ENCODE measurements at places on chromosomes 3 and 15.

DNA sequence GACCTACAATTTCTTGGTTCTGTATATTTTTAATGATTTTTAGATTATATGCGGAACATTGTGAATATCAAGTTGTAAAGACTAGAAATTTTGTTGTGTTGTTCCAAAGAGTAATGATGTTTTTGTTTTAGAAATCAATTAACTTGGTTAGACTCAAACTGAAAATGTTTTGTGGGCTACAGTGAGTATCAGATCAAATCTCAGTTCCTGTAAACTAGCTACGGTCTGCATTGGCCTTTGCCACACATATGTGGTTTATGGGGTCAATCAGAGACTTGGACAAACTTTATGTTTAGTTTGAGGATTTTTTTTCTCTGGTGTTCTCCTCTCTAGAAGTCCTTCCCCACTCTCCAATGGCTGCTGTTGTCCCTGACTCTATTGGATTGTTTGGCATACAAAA, 308.0 kb upstream of the THRB start:
- DNase-seq: no peak

- DNase-seq: no peak
Observed at GRCh38 chr3:27978440-27978839, 256.3 kb upstream of the EOMES start.

DNA sequence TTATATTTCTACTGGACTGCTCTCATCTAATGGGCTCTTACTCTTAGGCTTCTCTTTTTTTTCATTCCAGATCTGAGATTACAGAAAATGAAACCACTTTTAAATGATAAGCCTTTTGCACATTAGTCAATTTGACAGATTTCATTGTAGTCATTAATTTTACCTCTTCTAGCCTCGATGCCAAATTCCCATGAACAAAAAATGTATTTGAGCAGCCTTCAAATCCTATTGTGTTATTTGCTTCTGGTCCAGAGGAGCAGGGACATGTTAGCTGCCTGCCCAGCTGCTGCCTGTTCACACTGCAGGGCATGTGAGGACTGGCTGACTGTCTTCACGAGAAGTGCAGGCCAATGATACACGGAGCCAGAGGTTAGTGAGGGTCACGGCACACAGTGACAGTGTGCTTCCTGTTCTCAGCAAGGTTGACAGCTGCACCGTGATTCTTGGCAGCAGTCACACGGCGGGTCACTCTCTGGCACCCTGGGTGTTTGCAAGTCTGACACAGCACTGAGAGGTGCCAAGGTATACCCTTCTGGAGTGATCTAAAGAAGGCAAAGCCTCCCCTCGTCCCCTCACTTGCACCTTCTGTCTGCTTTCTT, 40.8 kb downstream of the KAT2B start:
- no peak for DNase-seq

GRCh38 chr3:15500107-15500724, 21.3 kb downstream of the COLQ start:
- no peak for DNase-seq

DNA sequence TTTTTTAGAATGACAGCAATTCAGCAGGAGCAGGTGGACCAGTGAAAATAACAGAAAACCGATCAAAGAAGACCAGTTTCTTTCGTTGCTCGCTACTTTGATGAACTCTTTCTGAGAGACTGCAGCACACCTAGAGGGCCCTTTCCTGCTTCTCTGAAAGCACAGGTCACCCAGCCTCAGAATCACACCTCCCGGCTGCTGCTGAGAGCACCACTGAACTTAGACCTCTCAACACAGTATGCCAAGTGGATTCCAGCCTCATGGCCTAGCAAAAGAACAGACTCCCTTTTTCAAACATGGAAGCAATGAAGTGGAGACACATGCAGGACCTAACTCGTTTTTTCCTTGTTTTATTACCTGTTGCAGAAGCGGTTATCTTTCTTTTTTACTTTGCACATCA, 13.9 kb upstream of the APH1B start:
- no peak for DNase-seq

DNA sequence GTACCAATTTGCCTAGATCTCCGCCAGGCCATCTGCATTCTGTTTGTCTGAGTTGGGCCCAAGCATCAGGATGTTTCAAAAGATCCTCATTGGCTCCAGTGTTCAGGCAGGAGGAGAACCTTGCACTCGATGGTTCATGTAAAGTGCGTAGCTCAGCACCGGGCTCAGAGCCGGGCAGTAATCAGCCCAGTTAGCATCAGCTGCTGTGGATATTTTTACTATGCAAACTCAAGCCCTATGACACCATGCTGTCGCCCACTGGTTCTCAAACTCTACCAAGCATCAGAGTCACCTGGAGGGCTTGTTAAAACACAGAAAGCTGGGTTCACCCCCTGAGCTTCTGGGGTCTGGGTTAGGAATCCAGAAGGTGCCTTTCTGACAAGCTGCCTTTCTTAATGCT, 310.8 kb downstream of the SHQ1 start:
- no peak for DNase-seq

- no peak for DNase-seq
Observed at GRCh38 chr15:98923579-98923978, 84.0 kb downstream of the PGPEP1L start.

DNA sequence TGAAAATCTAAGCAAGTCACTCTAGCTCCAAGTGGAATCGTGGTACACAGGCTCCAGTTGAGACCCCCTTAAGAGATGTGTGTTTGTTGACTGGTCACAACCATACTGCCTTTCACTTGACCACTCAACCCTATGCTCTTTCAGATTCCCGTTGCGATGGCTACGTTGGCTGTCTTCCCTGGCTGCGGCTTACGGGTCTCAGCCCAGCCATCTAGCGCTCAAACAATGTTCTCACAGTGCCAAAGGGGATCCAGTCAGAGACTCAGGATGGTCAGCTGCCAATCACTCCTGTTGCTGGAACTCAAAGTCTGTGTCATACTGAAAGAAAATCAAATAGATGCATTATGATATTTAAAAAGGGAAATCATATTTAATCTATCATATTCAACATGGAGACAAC, 237.6 kb downstream of the ITPR1 start:
- no peak for DNase-seq

GRCh38 chr15:93291380-93291779, 202.4 kb upstream of the RGMA start:
- no peak for DNase-seq

- DNase-seq: no peak
Observed at GRCh38 chr3:58341376-58341775, 8.7 kb downstream of the PXK start.

- DNase-seq: no peak
Observed at GRCh38 chr15:33093222-33093621, 101.3 kb downstream of the FMN1 start.

- no peak for DNase-seq
Observed at GRCh38 chr15:93088981-93089726, at the start of gene RGMA. TSS of gene RGMA (minus strand) at chr15:93089211. CDS start at chr15:93088932, 279 bp downstream.

- no peak for DNase-seq
Observed at GRCh38 chr3:116809208-116809607, 99.6 kb downstream of the TUSC7 start.

- DNase-seq: no peak
Observed at GRCh38 chr3:151367448-151367847, 17.1 kb downstream of the P2RY12 start.

- DNase-seq: no peak
Observed at GRCh38 chr3:124014366-124014942, 22.5 kb upstream of the ROPN1 start.

DNA sequence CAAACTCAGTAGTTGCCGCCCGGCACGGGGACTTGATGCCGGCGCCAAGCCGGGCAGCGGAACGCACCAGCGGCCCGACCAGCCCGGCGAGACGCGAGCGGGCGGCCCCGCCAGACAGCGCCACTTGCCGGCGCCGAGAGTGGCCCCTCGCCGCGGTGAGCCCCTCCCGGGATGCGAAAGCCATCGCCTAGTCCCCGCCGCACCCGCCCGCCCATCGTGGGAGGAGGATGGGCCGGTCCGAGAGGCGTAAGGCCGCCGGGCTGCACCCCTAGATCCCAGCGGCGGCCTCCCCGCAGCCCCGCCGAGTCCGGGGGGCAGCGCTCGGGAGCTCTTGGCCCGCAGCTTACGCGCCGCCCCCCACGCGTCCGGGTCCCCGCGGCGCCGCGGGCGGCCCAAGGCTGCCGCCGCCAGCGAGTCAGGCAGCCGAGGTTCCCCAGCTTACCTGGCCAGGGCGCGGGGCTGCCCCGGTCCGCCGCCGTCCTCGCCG, 609 bp downstream of the GOLGA8A start:
- DNase-seq: no peak

GRCh38 chr15:36831904-36832287, 252.5 kb downstream of the CDIN1 start:
- DNase-seq: no peak

- no peak for DNase-seq
Observed at GRCh38 chr15:85007741-85008397, 26.2 kb downstream of the PDE8A start.

- DNase-seq: no peak
Observed at GRCh38 chr15:29887721-29888120, 65.5 kb upstream of the TJP1 start.

GRCh38 chr3:109242187-109242523, 74.2 kb downstream of the DPPA2 start:
- no peak for DNase-seq

GRCh38 chr3:139555249-139555648, 15.7 kb upstream of the RBP1 start:
- DNase-seq: no peak

- DNase-seq: no peak
Observed at GRCh38 chr15:87739081-87739480, 517.5 kb downstream of the NTRK3 start.

DNA sequence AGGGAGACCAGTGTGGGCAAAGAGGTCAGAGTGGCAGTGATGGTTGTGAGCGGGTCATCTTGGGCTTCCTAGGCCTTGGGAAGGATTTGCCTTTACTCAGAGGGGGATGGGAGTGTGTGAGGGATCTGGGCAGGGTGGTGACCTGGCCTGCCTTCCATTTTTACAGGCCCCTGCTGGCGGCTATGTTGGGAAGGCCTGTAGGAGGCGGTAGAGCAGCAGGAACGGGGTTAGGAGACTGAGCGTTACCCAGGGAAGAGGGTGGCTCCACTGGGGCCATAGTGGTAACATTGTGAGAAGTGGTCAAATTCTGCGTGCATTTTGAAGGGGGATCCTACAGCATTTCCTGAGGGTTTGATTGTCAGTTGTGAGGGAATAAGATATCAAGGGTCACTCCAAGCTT, 307.3 kb upstream of the CTDSPL start:
- no peak for DNase-seq

DNA sequence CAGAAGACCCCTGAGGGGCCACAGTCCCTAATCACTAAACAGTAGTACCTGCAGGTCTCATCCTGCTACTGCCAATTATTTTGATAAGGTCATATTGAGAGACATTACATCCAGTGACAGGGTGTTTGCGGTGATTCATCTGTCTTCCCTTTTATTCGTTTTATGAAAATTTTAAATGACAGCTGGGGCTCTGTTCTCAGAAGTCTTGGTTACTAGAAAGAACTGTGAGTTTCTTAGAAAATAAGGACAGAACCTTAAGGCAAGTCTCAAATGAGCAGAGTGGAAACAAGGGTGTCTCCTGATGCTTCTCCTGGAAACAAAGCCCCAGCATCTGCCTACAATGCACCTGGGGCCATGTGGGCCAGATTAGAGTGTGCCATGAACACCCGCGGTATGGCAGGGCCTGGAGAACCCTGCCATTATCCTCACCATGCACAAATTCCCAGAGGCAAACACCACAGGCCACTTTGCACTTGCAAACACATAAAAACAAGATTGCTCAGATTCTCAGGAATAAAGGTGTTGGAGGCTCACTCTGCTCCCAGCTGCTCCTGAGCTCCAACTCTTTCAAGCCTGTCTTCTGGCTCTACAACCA, 66.3 kb upstream of the IQSEC1 start:
- no peak for DNase-seq

DNA sequence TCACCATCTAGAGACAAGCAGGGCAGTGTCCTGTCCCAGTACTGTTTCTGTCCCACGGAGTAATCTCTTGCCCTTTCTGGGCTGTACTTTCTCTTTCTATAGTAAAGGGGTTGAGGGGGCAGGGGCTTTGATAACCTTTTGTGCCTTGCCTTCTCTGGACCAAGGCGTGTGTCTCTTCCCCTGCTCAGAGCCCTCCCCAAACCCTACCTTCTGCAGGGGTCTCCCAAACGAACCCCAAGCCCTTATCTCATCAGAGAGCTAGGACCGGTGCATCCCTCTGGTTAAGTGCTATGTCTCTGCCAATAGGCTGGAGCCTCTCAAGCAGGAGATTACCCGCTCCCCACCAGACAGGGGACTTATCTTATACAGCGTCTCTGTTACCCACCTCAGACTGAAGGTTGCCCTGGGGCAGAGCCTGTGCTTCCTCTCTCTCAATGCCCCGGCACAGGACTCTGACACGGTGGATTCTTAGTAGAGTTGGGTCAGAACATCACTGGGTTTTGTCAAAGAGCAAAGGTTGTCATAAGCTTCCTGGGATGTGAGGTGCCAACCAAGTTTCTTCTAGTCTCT, 2.9 kb downstream of the PLEKHO2 start:
- no peak for DNase-seq

DNA sequence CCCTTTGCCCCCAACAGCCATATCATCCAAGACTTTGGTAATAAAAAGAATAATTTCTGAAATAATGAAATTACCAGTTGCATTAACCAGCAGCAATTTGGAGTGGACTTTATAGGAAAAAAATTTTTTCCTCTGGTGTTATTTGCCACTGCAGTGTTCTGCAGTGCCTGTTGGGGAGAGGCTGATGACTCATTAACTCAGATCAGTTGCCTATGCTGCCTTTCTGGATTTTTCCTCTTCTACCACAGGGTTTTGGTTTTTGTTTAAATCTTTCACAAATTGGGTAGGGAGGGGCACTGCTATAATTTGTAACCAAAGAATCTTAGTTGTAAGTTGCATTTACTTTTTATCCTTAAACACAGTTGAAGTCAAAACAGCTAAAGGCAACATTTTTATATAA, 22.7 kb downstream of the ATP6V1A start:
- DNase-seq: no peak

DNA sequence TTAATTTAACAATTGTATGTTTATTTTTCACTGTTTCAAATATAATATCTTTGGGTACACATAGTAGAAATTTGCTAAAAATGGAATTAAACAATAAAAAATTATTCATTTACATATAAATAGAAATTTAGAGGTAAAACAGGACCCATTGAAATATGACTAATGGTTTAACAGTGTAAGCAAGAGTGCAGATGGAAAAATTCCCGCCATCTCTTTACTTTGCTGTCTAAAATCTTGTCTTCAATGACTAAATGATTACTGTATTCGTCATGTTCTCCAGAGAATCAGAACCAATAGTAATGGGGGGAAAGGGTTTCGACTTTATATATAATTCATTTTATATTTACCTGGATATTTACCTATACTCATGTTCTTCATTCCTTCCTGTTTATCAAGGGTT, 163.1 kb downstream of the IL1RAP start:
- DNase-seq: no peak

DNA sequence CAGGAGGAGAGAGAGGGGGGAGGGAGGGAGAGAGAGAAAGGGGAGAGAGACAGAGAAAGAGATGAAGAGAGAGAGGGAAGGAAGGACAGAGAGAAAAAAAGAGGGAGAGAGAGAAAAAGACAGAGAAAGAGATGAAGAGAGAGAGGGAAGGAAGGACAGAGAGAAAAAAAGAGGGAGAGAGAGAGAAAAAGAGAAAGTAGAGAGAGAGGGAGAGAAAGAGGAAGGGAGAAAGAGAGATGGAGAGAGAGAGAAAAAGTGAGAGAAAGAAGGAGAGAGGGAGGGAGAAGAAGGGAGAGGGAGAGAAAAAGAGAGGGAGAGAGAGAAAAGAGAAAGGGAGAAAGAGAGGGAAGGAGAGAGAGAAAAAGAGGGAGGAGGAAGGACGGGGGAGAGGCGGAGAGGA, 204.2 kb downstream of the SV2B start:
- DNase-seq: no peak
